GF-D8 (cell line): ENCODE measurements at places on chromosomes 2 and 18.

DNA sequence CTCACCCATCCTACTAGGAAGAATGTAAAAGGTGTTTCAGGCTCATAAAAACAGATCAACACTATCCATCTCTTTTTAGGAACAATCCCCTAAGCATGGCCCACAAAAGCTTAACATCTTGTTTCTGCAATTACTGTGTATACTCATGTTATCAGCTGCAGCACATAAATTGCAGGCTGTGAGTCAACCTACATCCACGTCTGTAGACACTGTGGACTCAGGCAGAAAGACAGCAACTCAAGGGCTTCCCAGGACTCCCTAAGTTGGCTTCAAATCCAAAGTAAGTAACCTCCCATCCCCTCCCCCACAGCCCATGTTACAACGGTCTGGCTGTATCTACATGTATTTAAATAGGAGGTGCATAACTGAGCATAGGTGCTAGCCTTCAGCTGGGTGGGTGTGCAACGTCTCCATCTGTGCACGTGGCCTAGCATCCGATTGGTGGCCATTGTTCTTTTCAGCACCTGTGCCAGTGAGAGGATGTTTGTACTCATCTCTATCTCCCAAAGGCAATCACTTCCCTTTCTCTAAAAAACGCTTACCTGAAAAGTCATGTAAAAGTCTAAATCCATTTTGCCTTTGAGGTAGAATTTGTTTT lies 30.1 kb downstream of the UXS1 start:
- no peak for DNase-seq

DNA sequence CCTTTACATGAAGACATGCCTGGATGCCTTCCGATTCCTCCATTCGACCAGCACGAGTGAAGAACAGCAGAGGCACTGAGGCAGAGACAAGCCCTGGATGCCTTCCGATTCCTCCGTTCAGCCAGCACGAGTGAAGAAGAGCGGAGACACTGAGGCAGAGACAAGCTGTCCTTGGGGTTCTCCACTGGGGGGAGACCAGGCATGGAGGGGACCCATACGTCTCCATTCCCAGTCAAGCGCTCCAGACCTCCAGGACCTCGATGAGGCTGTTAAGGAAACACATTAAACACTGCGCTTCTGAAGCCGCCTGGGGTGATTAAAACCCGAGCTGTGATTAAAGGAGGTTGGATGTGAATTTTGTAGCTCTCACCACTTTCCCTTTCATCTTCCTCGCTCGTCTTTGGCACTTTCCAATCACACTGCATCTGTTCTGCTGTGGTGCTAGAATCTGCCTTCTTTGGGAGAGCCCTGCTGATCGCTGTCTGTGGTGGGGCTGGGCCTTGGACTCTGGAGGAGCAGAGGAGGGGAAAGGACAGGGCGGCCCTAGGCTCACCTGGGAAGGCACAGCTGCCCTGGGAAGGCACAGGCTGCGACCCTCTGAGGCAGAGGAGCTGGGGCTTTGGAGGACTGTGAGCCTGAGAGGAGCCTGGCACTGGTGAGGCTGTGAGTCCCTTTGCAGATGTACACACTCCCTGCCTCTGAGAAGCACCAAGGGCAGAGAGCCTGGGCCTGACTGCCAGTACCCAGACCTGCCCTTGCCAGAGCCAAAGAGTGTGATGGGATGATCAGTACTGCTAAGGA lies 463.1 kb upstream of the HS6ST1 start:
- no peak for DNase-seq

- DNase-seq, result no peak
Measured at GRCh38 chr2:101518578-101519492, 43.9 kb upstream of the RFX8 start.

GRCh38 chr2:158403237-158403636 lies 53.3 kb downstream of the CCDC148 start:
- DNase-seq, result no peak

DNA sequence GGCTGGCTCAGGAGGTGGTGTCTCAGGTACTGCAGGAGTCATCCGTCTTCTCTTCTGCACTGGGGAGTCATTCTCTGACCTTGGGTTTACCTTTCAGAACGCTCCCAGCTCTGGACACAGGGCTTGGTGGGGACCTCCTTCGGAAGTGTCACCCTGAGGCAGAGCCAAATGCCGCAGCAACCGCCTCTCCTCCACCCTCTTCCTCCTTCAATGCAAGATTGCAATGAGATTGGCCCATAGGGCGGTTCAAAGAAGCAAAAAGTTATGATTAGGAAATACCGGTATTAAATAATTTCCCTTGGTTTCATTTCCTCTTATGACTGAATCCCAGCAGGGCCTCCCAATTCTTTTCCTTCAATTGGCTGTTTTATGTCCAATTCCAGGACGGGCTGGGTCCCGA lies 178.8 kb downstream of the ACKR3 start:
- no peak for DNase-seq

- DNase-seq, result no peak
Measured at GRCh38 chr2:38907242-38907641, 17.6 kb downstream of the ARHGEF33 start.

GRCh38 chr2:128641421-128642080 lies 322.9 kb upstream of the HS6ST1 start:
- DNase-seq, result no peak

DNA sequence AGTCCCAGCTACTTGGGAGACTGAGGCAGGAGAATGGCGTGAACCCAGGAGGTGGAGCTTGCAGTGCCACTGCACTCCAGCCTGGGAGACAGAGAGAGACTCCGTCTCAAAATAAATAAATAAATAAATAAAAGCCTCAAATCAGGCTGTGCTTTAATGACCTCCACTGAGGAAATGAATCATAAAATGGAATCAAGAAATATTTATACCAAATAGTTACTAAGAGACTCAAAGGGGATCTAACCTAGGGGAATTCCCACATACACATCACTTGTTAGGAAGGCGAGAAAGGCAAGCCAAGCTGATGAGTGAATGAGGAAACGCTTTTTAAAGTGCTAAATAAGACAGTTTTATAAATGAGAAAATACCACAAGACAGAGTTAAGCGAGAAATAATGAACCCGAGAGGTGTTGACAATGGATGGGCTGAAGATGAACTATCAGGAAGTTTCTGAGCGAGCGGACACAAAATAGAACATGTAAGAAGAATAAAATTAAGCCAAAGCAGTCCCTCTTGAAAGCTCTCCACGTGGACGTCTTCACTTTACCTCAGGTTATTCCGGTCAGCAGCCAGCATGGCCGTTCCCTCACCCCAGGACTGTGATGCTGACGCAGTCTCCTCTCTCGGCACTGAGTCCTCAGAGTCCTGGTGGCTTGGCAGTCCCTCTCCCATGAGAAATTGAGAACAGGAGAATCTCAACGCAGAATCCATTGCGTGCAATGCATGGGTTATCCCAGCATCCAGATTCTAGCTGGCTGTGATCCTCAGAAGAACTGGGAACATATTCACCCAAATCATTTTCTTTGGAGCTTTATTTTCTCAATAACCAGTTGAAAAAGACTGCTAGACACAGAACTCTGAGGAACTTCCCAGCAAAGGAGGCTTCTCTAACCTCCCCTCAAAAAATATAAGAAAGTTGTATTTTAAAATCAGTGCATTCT lies 22.3 kb downstream of the PXDN start:
- DNase-seq, result no peak

DNA sequence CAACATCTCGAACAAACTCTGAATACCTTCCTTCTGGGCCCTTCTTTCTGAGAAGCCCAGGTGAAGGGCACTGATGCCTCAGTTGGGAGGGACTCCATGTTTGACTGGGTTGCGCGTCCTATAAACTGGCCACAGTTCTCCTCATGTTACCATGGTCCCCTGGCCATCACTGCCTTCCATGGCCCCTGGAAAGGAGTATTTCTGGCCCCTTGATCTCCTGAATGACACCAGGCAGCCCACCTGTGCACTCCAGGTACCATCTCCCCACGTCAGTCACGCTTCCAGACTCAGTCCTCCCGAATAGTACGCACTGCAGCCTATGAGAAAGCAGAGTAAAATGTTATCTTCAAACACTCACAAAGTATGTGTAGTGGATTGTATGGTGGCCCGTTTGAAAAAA lies 73.9 kb downstream of the ACKR3 start:
- no peak for DNase-seq

GRCh38 chr2:64727843-64728463 lies 74.2 kb upstream of the SERTAD2 start:
- no peak for DNase-seq

DNA sequence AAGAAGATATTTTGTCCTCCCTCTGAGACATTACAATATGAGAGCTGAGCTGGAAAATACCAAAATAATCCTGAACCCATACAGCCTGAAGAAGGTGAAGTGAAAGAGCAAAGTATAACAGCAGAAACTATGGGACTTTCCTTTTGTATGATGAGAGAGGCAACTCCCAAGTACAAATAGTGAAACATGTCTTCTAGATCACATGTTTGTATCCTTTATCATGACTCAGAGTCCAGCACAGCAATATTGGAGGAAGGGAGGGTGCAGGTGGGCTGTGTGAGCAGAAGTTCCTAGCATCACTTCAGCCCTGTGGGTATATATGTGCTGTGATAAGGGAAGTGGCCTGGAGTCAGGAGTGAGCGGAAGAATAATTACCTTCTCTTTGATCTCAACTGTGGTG lies 265.6 kb upstream of the NRXN1 start:
- DNase-seq, result no peak

DNA sequence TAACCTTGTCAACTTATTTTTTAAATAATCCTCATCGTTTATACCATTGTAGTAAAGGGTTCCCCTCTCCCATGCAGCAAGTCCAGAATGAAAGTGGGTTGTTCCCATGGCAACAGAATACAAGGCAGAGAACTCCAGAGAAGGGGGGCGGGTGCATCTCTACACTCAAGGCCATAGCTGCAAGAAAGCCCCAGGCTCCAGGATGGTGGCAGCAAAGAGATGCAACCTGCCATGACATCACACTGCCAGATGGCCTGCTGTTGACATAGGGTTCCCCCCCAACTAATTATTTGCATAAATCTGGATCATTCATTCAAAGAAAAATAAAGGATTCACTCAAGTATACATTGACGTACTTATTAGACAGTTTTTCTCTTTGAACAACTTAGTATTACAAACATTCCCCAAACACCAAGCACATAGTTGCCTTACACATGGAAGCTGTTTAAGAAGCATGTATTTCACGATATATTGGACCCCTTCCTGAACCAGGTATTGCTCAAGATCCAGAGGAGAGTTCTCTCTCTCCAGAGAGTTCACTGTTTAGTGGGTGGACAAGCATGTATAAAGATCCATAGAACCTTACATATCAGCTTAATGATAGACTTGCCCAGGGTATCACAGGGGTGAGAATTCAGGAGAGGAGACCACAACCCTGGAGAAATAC lies 87.4 kb upstream of the KLF7 start:
- no peak for DNase-seq

DNA sequence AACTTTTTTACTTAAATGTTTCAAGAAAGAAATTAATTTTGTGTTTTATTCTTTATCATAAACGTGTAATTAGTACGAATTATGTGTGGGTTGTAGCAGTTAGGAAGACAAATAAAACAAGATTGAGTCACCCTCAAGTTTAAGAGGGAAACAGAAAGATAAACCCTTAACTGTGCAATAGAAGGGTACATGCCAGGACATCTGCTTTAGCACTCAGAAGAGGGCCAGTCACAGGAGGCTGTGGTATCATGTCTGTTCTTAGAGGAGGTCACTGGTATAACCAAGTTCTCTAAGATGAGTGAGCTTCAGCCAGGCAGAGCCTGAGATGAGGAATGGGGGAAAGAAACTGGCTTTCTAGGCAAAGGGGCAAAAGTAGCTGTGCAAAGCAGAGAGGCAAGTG lies 42.4 kb upstream of the GRHL1 start:
- DNase-seq, result no peak

GRCh38 chr2:148969659-148970061 lies 68.8 kb upstream of the LYPD6B start:
- DNase-seq, result no peak

DNA sequence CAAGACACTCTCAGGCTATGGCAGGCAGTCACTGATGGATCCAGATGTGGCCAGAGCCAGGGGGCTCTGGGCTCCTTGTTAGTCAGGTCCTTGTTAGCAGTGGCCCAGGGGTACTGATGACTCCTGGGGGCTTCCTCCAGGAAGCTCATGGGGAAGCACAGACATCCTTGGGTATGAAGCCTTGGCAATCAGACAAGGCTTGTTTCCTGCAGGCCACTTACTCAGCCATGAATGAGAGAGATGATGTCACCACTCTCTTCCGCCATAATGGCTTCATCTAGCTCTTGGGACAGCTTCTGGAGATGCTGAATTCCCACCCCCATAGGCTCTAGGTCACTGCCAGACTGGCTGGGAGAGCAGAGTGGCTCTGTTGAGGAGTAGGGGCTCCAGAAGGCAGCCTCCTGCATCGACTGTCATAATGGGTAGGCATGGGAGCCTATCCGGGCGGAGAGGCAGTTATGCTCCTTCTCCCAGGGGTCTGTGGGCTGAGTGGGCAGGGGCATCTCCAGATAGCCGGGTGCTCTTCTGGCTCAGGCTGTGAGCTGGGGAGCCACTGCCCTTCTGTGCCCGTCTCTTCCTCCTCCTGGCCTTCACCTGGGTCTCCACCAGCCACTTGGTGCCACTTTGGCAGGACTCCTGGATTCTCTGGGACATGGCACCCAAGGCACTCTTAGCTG lies 40.2 kb upstream of the BMPR2 start:
- no peak for DNase-seq

- no peak for DNase-seq
Measured at GRCh38 chr2:135202751-135203150, 150.7 kb downstream of the RAB3GAP1 start.

DNA sequence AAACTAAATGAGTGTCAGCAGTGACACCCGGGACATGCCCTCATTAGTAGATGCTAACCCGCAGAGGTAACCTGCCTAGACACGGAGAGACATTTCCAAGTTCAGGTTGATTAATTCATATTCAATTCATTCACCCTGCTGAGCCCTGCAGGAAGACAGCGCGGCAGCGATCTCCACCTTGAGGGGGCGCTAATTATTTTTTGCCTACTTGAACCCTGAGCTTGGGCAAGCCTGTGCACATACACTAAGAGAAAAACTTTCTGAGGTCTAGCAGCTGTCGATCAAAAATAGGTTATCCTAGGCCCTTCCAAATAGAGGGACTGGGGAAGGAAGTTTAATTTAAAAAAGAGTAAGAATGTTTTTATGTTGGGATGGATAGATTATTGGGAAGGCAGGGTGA lies 1.3 kb upstream of the LYPD6 start:
- DNase-seq, result no peak

GRCh38 chr2:205712508-205712907 lies 30.2 kb downstream of the NRP2 start:
- DNase-seq, result no peak

- no peak for DNase-seq
Measured at GRCh38 chr18:55433648-55434047, 154.3 kb downstream of the TCF4 start.

GRCh38 chr2:26674771-26675170 lies 17.8 kb upstream of the KCNK3 start:
- no peak for DNase-seq
